Right forelimb (tissue), 1 donor: ENCODE measurements at places on chromosomes 13 and 19.
A peak's percentile ranks its signal among the peaks of the same experiment; 100 is the strongest.

GRCh38 chr13:31949486-31949885 is 82.1 kb upstream of the FRY start:
- no peak for DNase-seq

DNA sequence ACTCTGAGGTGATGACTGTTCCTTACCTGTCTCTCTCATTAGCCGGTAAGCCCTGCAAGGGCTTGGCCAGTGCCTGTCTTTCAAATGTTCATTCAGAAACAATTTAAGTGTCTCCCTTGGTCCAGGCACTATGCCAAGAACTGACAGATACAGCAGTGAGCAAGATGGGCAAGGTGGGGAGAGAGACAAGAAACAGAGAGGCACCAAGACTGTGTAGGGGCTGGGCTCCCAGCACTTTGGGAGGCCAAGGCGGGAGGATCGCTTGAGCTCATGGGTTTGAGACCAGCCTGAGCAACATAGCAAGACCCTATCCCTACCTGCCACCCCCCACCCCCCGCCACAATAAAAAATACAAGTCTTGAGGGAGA is 1.3 kb upstream of the CCNE1 start:
- no peak for DNase-seq

- no peak for DNase-seq
Measured at GRCh38 chr13:40319699-40320579, 346.5 kb downstream of the FOXO1 start.

DNA sequence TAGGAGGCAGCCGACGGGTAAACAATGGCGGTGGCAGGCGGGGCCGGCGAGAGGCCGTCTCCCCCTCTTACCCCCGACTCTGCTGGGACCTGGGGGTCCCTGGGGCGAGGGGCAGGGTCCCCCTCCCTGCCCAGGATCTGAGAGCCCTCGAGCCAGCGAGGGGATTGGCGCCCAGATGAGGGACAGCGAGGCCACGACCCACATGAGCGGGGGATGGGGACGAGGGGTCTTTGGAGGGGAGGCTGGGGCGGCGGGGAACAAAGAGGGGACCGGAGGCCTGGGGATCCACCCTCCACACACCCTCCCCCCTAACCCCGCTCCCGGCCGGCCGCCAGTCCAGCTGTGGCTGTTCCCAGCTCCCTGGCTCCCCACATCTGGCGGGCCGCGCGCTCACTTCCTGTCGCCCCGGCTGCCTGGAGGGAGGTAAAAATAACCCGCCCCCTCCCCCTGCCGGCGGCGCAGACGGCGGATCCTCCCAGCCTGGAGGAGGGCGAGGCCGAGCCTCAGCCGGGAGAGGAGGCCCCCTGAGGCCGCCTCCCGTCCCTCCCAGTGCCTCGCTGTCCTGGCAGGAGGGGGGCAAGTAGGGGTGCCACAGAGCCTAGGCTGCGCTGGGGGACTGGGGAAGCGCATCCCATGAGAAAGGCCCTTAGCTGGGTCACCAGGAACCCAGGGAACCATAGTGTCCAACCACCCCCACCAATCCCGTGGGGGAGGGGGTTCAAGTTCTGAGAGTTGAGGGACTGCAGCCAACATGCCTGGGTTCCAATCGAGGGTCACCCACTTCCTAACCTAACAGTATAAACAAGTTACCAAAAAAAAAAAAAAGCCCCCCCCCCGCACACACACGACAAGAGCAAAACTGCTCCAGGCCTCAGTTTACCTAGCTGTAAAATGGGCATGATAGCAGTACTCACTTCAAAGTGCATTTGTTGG is 29.3 kb upstream of the NANOS3 start:
- peak; percentile 98 for DNase-seq

GRCh38 chr13:44506719-44507118 is 69.4 kb downstream of the TSC22D1 start:
- no peak for DNase-seq

GRCh38 chr13:43564952-43565351 is 221.8 kb downstream of the ENOX1 start:
- DNase-seq, result no peak

GRCh38 chr13:39942552-39943273 is 287.3 kb downstream of the COG6 start:
- DNase-seq, result no peak

DNA sequence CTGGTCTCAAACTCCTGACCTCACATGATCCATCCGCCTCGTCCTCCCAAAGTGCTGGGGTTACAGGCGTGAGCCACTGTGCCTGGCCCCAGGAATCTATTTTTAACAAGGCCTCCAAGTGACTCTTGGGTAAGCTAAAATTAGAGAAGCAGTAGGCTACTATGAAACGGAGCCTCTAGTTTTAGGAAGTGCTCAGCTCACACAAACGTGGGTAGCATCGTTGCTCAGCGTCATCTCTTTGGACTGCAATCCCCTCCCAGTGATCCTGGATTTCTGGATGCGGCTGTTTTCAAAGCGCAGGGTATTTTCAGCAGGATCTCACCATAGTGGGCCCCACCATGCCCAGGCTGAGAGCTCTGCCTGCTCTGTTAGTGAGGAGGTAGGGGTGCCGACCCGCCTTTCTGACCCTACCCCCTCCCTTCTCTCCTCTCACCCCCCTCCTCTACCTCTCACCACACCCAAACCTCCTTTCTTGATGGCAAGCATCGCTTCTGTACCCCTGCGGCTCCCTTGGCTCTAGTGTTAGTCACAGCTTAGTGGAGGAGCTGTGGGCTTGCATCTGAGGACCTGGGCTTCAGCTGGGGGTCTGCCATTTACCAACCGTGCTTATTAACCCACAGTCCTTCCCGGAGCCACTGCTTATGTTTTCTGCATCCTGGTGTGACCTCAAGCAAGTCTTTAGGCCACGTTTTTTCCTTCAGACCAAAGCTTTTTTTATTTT is 34.2 kb downstream of the GJA3 start:
- DNase-seq, result no peak

DNA sequence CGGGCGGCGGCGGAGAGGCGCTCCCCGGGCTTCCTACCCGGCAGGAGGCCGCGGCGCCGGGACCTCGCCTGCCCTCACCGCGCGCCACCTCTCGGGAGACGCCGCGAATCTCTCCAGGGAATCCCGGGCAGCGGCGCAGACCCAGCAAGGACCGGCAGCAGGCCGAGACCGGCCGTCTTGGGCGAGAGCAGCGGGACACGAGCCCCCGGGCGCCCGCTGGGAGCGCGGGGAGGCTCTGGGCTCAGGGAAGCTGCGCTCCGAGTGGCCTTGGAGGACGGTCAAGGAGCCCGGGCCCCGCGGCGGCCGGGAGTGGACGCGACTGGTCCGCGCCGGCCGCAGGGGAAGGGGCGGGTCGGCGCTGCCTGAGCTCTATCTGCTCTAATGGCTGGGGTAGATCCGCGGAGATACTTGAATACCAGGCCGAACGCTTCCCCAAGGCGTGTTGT is 14.7 kb downstream of the CDX2 start:
- DNase-seq, result no peak

DNA sequence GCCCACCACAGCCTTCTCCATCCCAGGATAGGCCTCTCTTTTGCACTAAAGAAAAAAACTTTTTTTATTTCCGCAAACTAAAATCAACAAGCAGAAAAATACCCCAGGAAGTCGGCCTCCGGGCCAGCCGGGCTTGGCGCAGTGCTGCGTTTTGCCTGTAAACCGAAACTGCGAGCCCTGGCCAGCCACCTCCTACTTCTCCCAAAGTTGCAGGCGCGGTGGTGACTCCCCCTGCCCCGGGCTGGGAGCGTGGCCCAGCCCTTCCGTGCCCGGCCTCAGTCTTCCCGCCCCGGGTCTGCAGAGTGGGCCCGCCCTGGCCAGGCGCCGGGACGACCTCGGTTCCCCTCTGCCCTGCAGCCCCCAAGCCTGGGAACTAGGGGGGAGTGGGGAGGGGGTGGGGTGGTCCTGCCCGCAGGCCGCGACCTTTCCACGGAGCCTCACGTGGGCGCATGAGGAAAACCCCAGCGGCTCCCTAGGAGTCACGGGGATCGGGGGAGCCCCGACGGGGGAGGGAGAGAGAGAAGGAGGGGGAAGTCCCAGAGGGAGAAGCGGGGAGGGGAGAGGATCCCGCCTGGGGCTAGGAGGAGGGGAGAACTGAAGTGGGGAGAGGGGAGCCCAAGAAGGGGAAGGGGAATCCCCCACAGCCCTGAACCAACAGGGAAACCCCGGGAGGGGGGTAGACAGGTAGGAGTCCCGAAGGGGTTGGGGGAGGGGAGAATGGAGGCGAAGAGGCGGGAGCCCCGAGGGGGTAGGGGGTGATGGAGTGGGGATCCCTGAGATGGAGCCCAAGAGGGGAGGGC is 3.0 kb downstream of the GADD45B start:
- peak; percentile 79 for DNase-seq

GRCh38 chr13:109333893-109334651 is 452.3 kb downstream of the IRS2 start:
- DNase-seq, result no peak

- no peak for DNase-seq
Measured at GRCh38 chr19:33669376-33669775, 47.6 kb downstream of the CHST8 start.

DNA sequence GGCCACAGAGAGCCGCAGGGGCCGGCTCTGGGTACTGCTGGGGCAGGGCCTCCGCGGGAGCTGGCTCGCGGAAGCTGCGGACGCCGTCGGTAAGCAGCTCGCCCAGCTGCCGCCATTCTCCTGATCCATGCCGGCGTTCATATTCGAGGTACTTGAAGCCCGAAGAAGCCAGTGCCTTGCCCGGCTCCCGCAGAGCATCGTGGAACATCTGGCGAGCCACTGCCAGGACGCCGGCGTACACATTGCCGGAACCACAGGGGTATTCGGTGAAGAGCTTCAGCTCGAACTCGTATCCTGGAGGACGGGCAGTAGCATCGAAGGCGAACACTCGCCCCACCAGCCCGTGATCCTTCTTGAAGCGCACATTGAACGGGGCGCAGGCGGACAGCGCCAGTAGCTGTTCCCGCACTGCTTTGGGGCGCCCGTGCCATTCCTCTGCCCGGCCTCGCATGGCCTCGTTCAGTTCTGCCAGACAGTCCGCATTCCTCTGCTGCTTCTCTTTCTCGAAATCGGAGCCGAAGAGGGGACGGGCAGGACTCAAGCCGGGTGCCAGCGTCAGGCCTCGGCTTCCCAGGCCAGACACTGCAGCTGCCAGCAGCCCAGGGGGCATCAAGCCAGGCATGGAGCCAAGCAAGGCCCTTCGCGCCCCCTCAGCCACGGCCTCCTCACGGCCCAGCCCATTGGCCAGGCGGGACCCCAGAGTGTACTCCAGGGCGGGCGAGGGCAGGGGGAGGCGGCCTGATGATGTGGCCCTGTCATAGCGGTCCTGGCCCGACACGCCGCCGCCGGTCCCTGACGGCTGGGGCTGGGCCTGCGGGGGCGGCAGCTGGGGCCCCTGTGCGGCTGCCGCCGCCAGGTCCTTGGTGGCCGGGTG is 1.0 kb downstream of the IRF2BP1 start:
- DNase-seq, result no peak

DNA sequence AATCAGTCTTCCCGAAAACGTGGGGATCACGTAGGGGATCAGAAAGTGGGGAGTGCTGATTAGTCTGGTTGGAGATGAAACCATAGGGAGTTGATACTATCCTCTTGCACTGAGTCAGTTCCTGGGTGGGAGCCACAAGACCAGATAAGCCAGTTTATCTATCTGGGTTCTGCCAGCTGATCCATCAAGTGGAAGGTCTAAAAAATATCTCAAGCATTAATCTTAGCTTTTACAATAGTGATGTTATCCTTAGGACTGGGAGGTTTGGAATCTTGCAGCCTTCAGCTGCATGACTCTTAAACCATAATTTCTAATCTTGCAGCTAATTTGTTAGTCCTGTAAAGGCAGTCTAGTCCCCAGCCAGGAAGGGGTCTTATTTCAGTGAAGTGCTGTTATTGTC is 2474.2 kb downstream of the PCDH9 start:
- DNase-seq, result no peak

DNA sequence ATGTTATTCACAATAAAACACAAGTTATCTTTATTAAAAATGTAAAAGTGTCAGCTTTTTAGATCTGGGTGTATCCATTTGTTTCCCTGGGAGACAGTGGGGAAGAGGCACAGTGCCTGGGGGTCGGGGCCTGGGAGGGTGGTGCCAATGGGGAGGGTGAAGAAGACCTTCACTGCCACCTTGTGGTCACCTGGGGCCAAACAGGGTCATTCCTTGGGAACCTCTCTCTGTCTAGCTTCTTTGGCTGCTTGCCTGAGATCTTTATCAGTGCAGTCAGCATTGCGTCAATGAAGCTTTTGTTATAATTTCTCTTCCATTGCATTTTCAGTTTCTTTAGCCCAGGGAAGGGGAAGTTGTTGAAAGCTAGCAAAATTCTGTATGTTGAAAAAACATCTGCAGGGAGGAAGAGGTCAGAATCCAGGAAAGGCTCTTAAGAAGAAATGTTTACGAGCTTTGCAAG is 39.1 kb downstream of the PCDH8 start:
- peak; percentile 57 for DNase-seq

GRCh38 chr13:20359335-20359734 is 127.2 kb upstream of the GJB6 start:
- DNase-seq, result no peak

- no peak for DNase-seq
Measured at GRCh38 chr13:71513411-71514033, 353.5 kb downstream of the DACH1 start.

- DNase-seq, result no peak
Measured at GRCh38 chr19:32869369-32869965, at the start of gene SLC7A9. TSS of gene SLC7A9 (minus strand) at chr19:32869767. CDS start at chr19:32868534, 1,233 bp downstream.

- DNase-seq, result no peak
Measured at GRCh38 chr13:45368571-45368970, 27.6 kb upstream of the TPT1 start.

DNA sequence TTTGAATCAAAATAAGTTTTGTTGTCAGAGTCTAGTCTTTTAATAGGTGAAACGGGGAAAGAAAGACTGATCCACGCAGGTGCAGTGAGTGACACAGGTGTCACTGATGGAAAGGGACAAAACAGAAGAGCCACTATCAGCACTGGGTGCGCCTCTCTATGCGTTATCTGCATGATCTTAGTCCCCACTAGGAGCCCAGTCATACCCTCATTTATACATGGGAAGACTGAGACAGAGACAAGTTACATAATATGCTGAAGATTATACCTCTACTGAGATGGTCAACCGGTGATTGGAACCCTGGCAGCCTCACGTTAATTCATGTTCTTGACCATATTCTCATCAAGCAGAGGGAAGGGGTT is 3.4 kb downstream of the LRCH1 start:
- no peak for DNase-seq

- DNase-seq, result no peak
Measured at GRCh38 chr13:79522583-79522982, 41.6 kb downstream of the NDFIP2 start.

DNA sequence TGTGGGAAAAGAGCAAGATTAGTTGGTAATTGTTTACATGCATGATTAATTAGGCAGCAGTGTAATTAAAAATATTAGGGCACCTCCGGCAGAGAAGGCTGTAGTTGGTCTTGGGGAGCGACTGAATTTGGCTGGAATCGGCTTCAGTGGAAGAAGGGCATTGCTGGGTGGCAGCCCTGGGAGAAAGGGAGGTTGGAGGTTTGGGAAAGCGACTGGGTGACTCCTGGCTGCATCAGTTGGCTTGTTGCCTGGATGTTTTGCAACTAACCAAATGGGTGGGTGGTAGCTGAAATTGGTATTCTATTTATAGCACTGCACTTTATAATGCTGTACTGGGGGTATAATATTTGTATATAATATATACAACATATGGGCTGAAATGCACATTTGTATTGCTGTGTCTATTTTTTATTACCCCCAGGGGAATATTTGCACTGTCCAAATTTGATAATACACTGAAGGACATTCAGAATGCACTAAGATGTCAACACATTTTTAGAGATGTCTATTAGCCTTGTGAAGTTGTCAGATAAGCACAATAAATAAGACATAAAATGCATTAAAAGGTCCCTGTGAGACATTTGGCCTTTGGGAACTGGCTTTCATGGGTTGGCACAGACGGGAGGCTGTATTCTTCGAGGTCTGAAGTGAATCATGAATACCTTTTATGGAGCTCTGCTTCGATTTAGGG is 1.7 kb downstream of the B3GLCT start:
- no peak for DNase-seq

GRCh38 chr13:96821381-96821780 is 172.9 kb downstream of the OXGR1 start:
- DNase-seq, result no peak
